ENCODE measurements at places on chromosomes 2 and 18. TPM values are rescaled to one million over a fixed set of nuclear protein-coding genes. Genes with fewer than 3 reads are reported as not detected.

GRCh38 chr18:12456441-12456840 lies 48.7 kb downstream of the PRELID3A start:
- DNase-seq: no peak

DNA sequence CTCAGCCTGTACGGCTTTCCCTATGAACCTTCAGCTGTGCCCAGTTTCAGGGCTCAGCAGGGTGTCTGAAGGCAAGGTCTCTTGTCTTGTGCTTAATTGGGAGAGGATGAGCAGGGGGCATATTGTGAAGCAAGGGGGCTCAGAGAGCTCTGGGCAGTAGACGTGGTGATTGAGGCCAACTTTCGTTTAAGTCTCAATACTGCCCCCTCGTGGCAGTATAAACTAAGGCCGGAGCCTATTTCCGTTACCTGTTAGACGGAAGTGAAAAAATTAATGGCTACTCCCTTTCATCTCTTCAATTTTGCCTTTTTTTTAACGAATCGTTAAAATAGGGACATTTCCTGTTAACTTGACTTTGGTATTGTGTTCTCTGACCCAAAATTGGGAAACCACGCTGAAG lies 193.4 kb downstream of the TDRD15 start:
- DNase-seq: peak; percentile 31

- DNase-seq: no peak
Observed at GRCh38 chr2:51662187-51662586, 630.3 kb upstream of the NRXN1 start.

GRCh38 chr2:212328136-212328535 lies 210.5 kb downstream of the ERBB4 start:
- DNase-seq: no peak

DNA sequence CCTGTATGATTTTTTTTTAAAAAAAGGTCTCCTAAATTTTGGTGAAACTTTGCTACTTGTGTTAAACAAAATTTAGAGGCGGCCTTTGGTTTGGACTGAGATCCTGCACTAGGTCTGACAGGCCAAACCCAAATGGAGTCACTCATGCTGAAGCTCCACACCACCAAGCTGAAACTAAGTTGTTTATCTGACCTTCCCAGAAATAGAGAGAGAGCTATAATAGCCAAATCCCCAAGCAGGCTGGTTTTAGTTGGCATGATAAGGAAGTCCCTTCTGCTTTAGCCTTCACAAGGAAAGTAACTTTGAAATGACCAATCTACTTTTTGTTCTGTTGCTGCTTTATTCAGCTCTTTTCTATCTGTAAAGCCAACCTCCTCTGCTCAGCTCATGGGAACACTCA lies 17.1 kb upstream of the THUMPD2 start:
- no peak for DNase-seq

GRCh38 chr2:69716555-69717120 lies 25.3 kb upstream of the ANXA4 start:
- no peak for DNase-seq

GRCh38 chr2:144668493-144669110 lies 148.7 kb upstream of the ZEB2 start:
- DNase-seq: no peak

NDUFAF7 gene
- 18.5 TPM for total RNA-seq

DNA sequence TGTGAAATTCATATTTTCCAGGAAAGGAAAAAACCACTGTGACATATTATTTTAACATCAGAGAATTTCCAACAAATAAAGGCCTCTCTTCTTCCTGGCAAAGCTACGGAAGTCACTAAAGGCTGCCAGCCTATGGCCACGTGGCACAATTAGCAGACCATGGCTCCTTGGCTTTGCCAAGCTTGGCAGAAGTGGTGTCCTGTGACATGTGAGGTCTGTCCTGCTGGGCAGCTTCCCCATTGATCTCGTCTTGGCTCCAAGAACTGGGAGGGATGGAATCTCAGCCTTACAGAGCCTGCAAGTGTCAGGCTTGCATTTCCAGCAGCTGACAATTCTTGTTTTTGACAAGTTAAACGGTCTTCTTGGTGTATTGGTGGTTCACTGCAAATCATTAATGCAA lies 226.9 kb upstream of the THSD7B start:
- DNase-seq: no peak

DNA sequence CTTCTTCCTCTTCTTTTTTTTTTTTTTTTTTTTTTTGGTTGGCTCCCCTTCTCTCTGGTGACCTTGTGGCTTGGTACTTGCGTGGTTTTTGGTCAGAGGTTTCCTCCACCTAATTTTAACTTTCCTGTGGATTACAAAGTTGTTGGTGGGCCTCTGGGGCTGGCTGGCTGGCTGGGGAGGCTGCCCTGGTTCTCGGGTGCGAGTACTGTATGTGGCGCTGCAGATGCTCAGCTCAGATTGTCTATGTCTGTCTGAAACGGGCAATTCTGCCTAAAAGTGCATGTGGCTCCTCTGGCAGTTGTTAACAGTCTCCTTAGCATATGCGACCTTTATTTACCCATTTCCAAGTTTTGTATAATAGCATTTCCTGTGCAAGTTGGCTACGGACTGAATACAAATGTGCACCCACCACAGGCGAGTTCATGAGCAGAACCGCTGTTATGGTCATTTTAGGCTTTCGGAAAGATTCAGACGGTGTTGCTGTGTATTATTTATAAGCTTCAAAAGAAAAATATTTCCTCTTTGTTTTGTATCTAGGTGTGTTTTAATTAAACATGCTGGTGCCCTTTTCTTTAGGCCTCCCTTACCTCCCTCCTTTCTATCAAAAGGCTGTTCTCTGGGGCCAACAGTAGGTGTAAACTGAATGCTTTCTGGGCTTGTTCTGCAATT lies 4.4 kb downstream of the TBR1 start:
- DNase-seq: no peak

- DNase-seq: peak; percentile 75
Observed at GRCh38 chr18:76822506-76823160, at the start of gene ZNF236. ZNF236 (plus strand) TSS chr18:76822557; CDS start chr18:76822608, 51 bp downstream.

GRCh38 chr2:201203916-201204654 lies 21.1 kb downstream of the CASP10 start:
- DNase-seq: peak; percentile 56

C2orf74 gene
- 18.2 TPM for total RNA-seq

KCNJ13 gene
- total RNA-seq: not detected

GRCh38 chr18:4734903-4735302 lies 279.8 kb upstream of the DLGAP1 start:
- no peak for DNase-seq

DNA sequence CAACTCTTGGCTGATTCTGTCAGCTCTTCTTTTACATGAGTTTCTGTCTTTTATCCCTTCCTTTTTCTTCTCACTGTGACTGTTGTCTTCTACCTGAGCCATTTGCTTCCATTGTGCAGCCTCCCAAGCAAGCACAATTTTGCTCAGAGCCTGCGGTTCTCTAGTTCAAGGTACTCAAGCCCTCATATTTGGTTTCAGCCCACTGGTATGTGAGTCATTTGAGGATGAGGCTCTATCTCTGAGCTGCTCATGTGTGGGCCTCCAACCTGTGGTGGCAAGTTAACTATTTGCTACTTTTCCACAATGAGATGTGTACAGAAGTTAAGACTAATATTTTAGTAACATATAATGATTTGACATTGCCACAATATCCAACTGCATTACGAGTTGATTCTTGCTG lies 183.0 kb downstream of the PHLPP1 start:
- no peak for DNase-seq

- DNase-seq: peak; percentile 80
Observed at GRCh38 chr2:70994699-70995425, at the start of gene TEX261. TEX261 (minus strand) TSS chr2:70994873; CDS start chr2:70994757, 116 bp downstream.

- DNase-seq: no peak
Observed at GRCh38 chr18:71036783-71037182, 747.9 kb downstream of the SOCS6 start.

GRCh38 chr2:74821177-74822126 lies 12.5 kb upstream of the HK2 start:
- no peak for DNase-seq

GRCh38 chr2:48249631-48250473 lies 280.1 kb upstream of the STON1 start:
- DNase-seq: no peak

GRCh38 chr18:37307181-37307580 lies 258.4 kb downstream of the CELF4 start:
- no peak for DNase-seq

DNA sequence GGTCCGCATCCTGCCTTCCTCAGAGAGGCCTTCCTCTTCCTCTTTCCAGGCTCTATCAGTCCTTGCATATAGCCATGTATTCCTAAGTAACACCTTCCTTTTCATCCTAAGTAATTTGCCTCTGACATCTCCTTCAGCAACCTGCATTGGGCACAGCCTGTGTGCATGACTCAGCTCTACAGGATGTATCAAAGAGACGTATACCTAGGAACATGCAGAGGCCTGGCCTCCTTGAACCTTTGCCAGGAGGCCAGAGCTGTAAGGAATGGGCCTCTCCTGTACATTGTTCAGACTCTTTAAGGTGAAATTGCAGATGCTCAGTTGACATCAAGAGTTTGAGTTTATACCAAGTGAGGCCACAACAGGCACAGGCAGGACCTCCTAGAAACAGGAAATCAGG lies 76.0 kb upstream of the CELF4 start:
- no peak for DNase-seq

DNA sequence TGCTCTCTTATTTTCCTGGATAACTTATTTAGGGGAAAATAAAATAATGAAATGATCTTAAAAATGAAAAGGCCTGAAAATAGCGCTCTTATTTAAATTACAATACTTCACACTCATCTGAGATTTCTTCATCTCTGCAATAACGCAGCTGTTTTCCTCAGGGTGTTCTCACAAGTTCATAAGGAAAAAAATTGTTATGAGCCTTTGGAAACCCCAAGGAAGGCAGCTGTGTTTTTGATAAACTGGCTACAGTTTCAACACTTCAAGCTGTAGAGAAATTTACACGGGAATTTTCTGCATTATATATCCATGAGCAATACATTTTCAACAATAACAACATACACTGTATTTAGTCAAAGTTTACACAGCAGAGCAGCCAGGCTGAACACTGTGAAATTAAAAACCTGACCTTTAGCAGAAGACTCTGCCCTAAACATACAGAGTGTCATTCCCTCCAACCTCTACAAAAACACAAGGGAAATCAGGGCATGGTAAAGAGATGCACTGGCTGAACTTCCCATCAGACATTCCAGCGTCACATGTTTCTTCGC lies 959.6 kb downstream of the SLC4A3 start:
- no peak for DNase-seq

SPOPL gene
- 29.7 TPM for total RNA-seq

DNA sequence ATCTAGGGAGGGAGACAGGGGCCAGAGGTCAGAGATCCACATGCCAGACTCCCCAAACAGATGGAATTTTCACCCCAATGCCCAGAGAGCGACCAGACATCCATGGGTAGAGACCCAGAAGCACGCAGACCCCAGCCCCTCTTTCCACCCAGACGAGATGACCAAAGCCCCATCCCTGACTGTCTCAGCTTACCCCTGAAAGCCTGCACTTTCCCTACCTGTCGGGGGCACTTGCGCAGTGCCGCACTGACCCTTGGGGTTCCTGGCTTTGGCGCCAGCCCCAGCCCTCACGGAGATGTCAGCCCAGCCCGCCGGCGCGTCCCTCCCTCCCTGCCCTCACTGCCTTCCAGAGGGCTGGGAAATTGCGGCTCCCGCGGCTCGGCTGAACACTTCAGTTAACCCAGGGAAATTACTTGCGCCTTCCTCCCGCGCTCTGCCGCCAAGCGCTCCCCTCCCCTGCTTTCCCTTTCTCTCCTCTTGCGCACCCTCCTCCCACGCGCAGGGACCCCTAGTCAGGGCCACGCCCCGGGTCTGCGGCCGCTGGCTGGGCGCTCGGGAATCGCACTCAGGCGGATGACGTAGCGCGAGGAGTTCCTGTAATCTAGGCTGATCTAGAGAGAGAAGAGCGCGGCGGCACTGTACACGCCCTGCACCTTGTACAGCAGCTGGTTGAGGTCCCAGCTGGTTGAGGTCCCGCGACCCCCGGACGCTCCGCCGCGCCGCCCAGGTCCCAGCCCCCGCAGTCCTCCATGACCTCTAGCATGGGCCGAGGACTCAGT lies 12.0 kb downstream of the ALPG start:
- no peak for DNase-seq

DNA sequence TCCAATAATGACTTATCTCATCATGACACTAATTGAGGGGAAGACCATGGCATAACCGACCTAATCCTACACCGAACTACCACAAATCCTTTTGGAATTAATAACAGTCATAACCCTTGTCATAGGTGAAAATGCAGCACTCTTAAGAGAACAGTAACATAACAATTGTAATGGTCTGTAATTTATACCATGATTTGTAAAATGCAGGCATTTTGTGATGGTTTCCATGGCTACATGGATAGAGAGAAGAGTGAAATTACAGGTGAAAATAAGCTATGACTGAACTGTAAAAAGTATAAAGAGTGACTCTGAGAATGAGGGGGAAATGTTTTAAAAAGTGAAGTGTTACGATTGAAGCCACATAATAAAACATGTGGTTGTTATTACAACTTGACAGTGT lies 494.1 kb upstream of the SLC39A10 start:
- no peak for DNase-seq

GRCh38 chr2:221494556-221494955 lies 77.5 kb downstream of the EPHA4 start:
- no peak for DNase-seq

CACNB4 gene
- 14.0 TPM for total RNA-seq

- peak; percentile 68 for DNase-seq
Observed at GRCh38 chr2:232611559-232612218, 21.7 kb upstream of the EFHD1 start.

GRCh38 chr2:182972548-182972942 lies 65.7 kb downstream of the NCKAP1 start:
- DNase-seq: no peak

VSNL1 gene
- total RNA-seq: 0.29 TPM

- DNase-seq: no peak
Observed at GRCh38 chr2:44934038-44934982, 7.2 kb upstream of the SIX3 start.

DNA sequence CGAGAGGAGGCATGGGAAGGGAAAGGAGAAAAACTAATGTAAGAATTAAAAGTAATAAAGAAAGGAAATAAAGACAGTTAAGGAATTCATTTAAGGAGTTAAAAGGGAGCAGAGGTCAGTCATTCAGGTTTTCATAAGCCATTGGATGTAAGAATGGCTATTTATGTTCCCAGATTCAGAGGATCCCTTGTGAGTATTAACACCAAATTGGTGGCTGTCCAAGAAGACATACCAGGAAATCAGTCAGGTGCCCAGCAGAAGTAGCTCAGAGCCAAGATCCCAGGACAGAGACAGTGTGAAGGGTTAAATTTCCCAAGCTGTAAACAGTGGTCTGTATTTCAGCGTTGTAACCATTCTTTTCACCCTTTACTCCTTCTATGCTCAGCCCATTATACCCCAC lies 550.4 kb downstream of the BCL11A start:
- DNase-seq: no peak

RAB17 gene
- total RNA-seq: 0.26 TPM

GRCh38 chr2:15582710-15583357 lies 8.8 kb upstream of the DDX1 start:
- DNase-seq: no peak

DNA sequence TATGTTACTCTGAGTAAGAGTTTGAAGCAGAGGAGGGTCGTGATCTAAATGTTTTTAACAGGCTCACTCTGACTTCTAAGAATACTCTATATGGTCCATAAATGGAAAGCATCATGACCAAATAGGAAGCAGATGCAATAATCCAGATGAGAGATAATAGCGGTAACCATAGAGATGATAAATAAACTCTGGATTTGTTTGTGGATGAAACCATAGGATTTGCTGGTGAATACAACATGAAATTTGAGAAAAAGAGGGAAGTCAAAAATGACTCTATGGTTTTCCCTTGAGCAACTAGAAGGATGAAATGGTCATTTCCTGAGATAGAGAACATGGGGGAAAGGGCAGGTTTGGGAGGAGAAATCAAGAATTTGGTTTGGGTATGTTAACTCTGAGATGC lies 3.9 kb downstream of the HEATR5B start:
- DNase-seq: no peak

CRYBA2 gene
- not detected for total RNA-seq

GRCh38 chr18:70422391-70422965 lies 133.6 kb downstream of the SOCS6 start:
- DNase-seq: no peak
